Right atrium auricular region (tissue), 2 donors: ENCODE measurements at places on chromosomes 5 and 9. TPM values are rescaled to one million over a fixed set of nuclear protein-coding genes. Genes with fewer than 3 reads are reported as not detected.

Gene EIF4E1B
- total RNA-seq = not detected

Gene SLC46A2
- total RNA-seq = 0.43 TPM

Gene DMRT3
- total RNA-seq = not detected

- no peak for DNase-seq
- no peaks in the 10 kb centered on the region for H3K27me3 ChIP-seq
- H3K4me3 ChIP-seq = no peak overlapping the region
- H3K36me3 ChIP-seq = peaks cover 25% of the 10 kb centered on the region
- no peaks in the 10 kb centered on the region for H3K4me1 ChIP-seq
Observed at GRCh38 chr9:91214086-91214485, 147.6 kb downstream of the AUH start.

DNA sequence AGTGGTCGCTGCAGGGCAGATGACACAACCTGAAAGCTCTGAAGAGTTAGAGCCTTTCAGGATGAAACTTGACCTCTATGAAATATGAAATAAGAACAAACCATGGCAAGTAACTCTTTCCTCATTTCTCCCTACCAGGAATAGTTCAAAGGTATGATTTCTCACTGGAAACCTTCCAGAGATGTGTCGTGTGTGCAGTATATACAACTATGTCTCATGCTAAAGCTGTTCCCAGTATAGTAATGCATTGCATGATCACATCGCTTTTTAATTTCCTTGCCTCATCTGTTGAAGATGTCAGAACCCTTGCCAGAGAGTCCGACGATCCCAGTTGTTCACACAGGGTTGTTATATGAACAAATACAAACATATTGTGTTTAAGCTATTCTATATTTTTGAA lies 45.8 kb upstream of the RGMB start:
- DNase-seq = no peak
- H3K4me1 ChIP-seq = no peaks in the 10 kb centered on the region
- no peak overlapping the region for H3K27ac ChIP-seq

DNA sequence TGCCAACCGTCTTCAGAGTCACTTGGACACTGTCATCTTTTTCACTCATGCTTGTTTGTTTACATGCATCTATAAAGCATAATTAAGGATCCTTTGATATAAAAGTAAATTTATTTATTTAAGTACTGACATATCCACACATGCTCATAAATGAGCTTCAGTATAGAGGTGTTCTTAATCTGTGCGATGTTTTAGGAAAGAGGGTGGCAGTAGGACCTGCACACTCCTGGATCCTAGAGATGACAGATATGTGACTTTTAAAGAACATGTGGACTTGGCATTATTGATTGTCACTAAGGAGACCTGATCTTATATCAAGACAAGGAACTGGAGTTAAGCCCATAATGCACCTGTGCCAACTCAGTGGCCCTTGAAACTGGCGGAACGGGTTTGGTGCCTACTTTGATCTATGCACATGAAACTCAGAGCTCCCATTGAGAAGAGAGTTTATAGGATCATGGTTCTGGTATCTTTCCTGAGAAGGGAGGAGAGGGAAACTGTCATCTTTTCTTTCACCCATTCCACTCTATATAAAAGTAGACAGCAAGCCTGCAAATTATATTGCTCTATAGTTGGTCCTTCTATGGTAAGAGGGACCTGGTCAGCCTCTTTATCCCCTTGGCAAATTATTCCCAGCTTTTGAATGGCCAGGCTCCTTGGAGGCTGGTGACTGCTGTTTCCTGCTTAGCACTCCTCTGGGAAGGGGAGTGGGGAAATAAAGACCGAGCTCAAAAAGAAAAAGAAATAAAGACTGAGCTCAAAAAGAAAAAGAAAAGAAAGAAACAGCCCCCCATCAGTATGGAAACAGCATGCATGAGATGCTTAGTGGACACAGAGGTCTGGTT lies 57.8 kb upstream of the LIFR start:
- DNase-seq = no peak
- H3K27ac ChIP-seq = no peak overlapping the region
- H3K4me1 ChIP-seq = no peaks in the 10 kb centered on the region
- no peak overlapping the region for H3K4me3 ChIP-seq
- no peaks in the 10 kb centered on the region for H3K36me3 ChIP-seq
- H3K27me3 ChIP-seq = no peaks in the 10 kb centered on the region
